ENCODE measurements at places on chromosomes 16 and 17.

GRCh38 chr16:85844786-85845185, 45.3 kb downstream of the COX4I1 start:
- no peak for DNase-seq

DNA sequence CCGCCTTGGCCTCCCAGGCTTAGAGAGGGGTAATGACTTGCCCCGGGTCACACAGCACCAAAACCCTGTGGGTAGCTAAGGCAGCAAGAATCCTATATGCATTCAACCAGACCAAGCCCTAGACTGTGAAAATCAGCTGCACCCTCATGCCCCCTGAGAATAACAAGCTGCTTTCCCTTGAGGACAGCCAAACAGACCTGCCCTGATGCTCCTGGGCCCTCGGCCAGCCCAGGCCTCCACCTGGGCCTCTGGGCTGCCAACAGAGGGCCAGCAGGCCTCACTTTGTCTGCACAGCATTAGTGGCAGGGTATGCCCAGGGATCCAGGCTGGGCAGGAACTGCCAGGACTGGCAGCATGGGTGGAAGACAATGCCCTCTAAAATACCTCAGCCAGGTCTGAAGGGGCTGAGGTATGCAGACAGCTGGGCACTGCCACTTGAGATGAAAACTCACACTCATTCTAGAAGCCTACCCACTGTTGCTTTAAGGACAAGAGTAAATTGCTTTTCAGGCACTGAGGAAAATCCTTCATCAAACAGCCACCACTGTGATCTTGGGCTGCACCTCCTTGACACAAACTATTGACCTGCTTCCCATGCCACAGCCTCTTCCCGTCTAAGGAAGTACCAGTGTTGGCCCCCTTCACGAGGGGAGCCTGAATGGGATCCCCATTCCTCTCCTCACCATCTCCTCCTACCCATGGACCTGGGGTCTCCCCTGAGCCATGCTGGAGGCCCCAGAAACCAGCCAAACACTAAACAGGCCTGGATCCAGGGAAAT, 8.8 kb downstream of the ST3GAL2 start:
- DNase-seq: no peak

- no peak for DNase-seq
Measured at GRCh38 chr16:75229172-75230031, 10.6 kb downstream of the CTRB1 start.

DNA sequence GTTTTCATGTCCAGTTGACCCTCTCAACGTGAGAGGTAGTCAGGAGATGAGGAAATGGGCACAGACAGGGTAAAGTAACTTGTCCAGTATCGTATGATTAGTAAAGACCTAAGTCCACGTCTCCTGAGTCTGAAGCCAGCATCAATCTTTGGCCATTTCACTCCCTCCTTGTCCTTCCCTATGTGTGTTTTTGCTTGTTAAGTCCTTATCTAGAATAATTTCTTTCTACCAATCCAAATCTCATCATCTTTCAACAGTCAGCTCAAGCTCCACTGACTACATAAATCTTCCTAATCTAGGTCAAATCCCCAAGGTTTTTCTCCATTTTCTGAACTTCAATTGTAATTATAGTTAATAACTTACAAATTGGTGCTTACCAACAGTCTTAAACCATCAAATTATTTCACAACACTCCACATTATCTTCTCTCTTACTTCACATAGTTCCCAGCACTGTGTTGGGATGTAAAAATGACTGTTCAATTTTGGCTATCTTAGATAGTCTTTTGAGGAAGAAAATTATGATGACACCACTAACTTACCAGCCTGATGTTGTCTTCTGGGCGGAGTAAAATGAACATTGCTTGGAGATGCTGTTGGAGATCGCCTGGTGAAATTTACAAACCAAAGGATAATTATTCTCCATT, 72.3 kb upstream of the CORO6 start:
- DNase-seq: no peak

DNA sequence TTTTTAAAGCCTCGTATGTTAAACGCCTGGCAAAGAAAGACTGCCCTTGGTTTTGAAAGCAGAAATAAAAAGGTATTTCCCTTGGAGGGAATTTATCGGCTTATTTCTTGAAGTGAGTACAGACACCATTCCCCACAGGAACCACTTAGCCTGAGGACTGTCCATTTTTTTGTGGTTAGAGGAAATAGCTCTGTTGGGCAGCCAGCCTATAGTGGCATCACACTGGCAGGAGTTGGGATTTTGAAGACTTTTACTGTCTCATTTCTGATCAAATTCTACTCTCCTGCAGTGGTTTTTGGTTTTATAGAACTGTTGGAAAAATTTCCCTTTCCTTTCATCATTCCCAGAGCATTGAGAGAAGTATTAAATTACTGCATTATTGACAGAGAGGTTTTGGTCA, 34.1 kb upstream of the CDC6 start:
- DNase-seq: no peak

GRCh38 chr16:22109258-22109898, 17.0 kb downstream of the VWA3A start:
- DNase-seq: peak; percentile 17

- DNase-seq: no peak
Measured at GRCh38 chr17:17351901-17352781, 49.0 kb downstream of the NT5M start.

GRCh38 chr16:87321336-87322107, 4.3 kb upstream of the C16orf95 start:
- no peak for DNase-seq

DNA sequence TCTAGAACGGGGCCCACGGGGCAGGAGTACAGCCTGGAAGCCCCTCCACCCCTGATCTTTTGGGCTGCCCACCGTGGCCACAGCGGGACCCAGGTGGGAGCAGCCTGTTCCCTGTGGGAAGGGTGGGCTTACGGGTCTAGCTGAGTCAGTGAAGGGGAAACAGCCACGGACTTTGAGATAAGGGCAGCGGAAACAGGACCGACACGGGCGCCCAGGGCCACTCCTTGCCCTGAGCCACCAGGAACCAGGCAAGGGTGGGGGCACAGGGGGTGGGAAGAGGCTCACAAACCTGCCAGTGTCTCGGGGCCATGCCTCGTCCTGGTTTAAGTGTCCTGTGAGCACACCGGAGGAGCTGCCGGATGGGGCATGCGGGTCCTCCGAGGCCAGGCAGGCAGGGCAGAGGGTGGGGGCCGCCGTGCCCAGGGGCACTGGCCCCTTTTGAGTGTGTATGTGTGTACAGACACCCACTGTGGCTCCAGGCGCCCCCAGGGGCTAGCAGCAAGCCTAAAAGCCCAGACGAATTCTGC, 47.6 kb upstream of the PVALEF start:
- no peak for DNase-seq

DNA sequence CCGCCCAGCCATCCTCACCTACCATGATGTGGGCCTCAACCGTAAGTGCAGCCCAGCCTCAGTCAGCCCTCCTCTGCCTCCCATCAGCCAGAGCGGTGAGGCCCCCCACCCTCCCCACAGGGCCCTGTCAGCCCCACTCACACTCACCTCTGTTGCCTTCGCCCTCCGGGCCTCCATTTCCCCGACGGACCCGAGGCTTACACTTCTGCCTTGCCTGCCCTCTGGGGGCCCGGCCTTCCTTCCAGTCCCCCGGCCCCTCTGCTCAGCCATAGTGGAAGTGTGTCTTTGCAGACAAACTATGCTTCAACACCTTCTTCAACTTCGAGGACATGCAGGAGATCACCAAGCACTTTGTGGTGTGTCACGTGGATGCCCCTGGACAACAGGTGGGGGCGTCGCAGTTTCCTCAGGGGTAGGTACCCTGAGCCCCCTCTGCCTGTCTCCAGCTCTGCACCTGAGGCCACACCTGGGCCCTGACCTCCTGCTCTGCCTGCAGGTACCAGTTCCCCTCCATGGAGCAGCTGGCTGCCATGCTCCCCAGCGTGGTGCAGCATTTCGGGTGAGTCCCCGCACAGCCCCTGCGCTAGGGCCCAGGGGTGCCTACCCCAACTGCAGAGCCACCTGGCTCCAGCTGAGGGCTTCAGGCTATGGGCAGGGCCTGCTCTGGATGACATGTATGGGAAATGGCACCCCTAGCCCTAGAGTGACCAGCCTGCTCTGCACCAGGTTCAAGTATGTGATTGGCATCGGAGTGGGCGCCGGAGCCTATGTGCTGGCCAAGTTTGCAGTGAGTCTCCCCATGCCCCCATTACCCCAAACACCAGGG, 4.1 kb downstream of the NDRG4 start:
- no peak for DNase-seq

DNA sequence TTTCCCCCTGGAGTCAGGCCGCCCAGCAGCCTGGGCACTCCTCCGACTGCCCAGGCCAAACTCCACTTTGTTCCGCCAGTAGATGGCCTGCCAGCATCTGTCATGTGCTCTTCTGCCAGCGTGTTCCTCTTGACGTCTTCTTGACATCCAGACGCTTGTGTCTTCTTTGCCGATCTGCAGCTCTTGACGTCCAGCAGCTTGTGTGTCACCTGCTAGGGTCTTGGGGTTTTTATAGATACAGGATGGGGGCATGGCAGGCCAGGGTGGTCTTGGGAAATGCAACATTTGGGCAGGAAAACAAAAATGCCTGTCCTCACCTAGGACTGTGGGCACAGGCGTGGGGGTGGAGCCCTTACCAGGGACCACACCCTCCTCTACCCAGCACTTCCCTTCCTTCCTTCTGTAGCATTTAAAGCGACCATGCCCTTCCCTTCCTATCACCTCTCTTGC, 88.7 kb downstream of the BMERB1 start:
- DNase-seq: no peak

DNA sequence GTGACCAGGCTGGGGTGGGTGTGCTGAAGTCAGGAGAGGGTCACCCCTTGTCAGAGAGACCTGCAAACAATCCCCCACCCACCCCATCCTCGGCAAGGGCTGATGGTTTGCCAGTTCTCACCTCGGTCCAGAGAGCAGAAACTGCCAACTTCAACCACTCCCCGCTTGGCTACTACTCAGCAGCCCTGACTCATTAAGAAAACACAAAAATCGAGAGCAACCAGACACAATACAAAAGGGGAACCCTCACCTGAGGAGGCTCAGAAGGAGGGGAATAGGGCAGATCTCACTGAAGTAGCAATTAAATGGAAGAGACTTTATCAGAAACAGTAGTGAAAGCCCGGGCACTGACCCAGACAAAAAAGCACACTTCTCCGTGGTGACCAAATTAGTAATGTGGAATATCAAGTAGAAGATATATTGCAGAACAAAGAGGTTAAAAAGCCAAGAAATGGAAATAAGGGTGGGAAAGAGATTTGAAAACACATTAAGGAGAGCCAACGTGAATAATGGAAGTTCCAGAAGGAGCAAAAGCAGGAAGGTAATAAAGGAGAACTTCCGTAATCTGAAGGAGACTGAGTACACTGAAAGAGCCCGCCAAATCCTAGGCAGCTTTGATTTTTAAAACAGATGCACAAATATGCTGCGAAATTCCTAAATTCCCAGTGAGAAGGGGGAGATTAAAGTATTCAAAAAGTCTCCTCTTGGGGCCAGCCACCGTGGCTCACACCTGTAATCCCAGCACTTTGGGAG, 23.6 kb downstream of the CENPV start:
- no peak for DNase-seq

DNA sequence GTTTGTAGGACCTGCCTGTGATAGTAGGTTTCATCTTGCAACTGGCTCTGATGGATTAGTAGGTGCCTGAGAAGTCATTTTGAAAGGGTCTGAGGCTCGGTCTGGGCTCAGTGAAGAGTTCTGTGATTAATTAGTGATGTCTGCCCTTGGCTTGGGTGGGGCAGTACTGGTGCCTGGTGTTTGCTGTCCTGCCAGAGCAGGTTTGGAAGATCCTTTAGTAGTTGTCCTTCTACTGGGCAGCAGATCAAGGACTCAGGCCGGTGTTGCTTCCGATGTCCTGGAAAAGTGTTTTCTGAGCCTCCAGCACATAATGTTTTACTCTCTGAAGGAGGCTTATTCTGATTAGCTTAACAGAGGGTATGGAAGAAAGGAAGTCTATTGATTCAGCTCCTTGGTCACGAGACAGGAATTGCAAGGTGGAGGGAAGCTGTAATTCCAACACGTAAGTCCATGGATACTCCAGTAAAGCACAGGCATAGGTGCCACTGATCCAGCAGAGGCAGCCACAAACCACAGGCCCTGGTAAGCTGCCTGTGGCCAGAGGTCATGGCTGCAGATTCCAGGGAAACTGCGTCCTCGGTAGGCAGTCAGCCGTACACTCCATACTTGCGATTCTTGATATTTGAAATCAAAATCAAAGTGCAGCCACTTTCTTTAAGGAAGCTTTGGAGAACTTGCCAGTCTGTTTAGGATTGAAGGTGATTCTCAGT, 18.7 kb downstream of the HLF start:
- no peak for DNase-seq

- DNase-seq: no peak
Measured at GRCh38 chr16:53832896-53833544, 129.1 kb downstream of the FTO start.

- no peak for DNase-seq
Measured at GRCh38 chr17:28724500-28725165, 1.4 kb downstream of the TLCD1 start.

DNA sequence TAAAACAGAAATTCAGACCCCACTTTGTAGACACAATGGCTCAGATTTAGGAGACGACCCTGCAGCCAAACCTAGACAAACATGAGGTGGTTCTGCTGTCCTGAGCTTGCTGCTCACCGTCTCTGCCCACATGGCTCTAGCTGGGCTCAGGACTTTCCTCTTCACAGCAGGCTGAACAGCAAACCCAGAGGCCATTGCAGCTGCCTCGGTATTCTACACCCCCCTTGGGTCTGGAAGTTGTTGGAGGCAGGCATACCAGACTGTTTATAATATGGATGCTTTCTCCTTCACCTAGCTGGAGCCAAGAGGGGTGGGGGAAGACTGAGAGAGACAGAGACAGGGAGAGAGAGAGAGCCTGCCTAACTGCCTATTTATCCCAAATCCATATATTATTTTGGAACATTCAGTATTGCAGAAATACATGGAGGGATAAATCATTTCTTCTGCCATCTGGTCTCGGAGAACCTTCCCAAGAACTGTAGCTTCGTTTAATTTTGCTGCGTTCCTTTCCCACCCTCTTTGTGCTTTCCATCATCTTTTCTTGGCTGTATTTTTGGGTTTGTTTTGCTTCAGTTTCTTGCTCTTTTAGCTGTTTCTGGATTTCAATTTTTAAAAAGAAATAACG, 628.2 kb upstream of the RBFOX1 start:
- DNase-seq: no peak

DNA sequence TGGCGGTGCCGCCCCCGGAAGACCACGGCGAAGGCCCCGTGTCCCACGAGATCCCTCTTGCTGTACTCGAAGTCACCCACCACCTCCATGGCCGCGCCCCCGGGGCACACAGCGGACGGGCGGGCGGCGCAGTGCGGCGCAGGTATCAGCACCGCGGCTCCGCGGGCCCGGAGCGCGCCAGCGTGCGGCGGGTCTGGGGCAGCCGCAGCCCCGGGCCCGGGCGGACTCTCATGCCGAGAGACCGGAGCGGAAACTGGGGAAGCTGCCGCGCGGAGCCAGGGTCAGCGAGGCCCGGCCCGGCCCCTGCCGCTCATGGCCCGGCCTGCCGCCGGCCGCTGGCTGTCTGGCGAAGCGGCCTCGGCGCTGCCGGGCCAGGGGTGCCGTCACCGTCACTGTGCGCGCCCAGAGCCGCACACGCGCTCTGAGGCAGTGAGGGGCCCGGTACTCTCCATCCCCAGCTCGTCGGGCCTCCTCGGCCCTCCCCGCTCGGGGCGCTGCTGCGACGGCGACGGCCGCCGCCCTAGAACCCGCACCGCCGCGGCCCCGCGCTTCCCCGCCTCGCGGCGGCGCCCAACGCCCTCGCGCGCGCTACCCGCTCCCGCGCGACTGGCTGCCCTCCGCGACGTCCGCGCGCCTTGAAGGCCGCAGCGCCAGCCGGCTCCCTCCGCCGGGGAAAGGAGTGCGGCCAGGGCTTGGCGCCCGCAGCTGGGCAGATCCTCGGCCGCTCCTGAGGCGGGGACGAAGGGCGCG, at the start of gene ULK2:
TSS of gene ULK2 (minus strand) at position 608 of the 750 bp plus-strand sequence. CDS start at position 89, 519 bp downstream.
- DNase-seq: peak; percentile 54

All from CD4-positive, alpha-beta T cell treated with Interleukin-21 for 1 hour (primary cell).